ENCODE measurements at places on chromosomes 2 and 18. TPM values are rescaled to one million over a fixed set of nuclear protein-coding genes. Genes with fewer than 3 reads are reported as not detected.

Gene EGR4
- polyA plus RNA-seq = not detected

DNA sequence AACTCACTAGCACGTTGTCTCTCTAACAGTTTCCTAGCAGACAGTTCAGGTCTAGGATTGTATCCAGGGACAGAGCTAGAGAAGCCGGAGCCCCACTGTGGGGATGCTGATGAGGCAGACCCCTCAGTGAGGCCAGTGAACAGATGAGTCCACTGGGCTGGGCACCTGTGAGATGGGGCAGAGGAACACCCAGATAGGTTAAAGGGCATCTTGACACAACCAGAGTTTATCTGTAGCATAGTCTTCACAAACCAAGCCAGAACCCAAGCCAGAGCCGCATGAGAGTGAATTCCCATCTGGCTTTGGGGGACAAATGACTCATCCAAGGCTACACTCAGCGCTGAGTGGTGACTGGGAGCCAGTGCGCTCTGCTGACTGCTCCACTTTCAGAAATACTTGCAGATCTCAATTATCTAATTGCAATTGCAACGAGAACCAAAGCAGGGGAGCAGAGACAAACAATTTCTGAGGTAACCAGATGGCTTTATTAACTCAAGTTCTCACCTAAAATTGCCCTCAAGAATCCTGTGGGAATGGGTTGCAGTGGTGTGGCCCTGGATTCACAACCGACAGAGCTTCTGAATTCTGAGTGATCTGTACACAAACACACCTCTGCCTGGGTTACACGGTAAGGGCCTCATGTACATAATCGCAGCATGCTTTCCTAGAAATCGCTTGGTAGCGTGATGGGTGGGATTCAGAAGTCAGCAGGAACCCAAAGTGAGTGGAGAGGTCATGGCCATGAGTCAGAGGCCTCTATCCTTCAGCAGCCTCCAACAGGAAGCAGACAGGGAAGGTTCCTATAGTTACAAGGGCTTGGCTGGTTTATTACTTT is 48.7 kb upstream of the MSH2 start:
- DNase-seq = no peak

DNA sequence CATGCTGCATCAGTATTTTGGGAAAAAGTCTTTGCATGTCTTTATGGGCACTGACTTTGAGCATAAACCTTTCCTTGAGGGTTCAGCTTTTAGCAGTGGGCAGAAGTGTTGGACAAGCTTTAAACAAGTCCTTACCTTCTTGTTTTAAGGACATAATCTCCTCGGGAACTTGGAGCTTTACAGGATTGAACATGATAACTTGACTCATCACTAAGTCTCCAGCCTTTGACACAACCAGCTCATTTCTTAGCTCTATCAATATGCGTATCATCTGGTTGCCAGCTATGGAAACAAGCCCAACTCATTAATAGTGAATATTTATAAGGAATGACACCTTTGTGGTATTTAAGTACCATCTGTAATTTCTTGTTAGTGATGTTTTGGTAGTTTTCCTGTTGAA is 21.0 kb upstream of the RAB27B start:
- no peak for DNase-seq

GRCh38 chr2:69811591-69811990 is 17.9 kb upstream of the GMCL1 start:
- no peak for DNase-seq

- no peak for DNase-seq
These were observed 56.6 kb downstream of the GDF7 start for GRCh38 chr2:20723543-20723942.

- DNase-seq = no peak
These were observed 151.2 kb upstream of the CCDC68 start for GRCh38 chr18:55110436-55110835.

- DNase-seq = no peak
These were observed 5.0 kb upstream of the UGT1A1 start for GRCh38 chr2:233754872-233755611.

- no peak for DNase-seq
These were observed 166.8 kb downstream of the TGIF1 start for GRCh38 chr18:3616744-3617143.
